ENCODE measurements at places on chromosomes 11 and 22. TPM values are rescaled to one million over a fixed set of nuclear protein-coding genes. Genes with fewer than 3 reads are reported as not detected.

MUC5AC gene
- not detected for total RNA-seq

RELT gene
- total RNA-seq: 3.2 TPM

DNA sequence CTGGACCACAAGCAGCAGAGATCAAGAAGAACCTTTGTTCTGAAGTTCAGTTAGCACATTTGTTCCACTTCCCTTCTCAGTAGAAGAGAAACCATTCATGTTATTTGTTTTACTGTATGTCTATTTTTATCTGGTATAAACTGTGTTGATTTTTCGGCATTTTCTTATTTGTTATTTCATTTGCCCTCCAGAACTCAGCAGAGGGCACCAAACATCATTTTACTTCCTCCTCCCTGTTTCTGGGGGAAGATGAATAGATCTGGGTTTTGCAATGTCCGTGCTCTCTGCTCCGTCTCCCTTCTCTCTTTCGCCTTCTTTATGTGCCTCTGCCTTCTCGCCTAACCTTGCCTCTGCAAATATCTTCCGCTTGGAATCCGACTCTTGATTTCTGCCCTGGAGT, 366.9 kb downstream of the NTM start:
- no peak for DNase-seq

DNA sequence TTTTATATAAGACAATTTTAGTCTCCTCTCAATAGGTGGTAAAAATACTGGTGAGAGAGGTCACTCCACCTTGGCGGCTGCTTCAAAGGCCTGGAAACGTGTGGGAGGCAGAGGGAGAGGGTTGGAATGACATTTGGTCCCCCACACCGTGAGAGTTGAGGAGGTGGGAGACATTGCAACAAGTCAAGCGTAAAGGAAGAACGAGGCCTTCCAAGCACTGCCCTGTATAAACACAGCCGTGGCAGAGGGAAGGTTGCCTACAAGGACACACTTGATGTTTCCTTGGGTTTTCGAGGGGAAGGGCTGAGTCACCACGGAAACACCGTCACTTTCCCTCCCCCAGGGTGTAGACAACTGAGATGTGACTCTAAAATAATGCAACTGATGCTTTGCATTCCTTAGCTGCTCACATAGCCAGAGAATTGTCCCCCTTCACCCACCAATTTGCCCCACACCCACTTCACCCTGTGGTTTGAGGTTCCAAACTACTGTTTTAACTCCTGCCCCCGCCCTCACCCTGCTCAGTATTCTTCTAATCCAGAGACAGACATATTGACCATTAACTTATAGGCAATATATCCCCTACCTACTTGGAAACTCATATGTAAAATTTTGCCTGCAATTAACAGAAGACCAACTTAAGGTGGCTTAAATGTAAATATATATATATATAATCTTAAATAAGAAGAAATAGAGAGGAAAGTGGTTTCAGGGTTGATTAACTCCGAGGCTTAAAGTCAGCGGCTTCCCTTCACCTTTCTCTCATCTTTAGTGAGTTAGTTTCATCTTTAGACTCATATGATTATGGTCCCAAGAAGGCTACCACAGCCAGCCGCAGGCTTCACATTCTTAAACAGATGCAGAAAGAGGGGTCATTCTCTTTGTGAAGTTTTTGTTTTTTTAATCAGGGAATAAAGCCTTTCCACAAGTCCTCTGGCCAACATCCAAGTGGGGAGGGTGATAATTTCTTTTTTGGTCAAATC, 54.1 kb upstream of the BDNF start:
- DNase-seq: no peak

GRCh38 chr22:23862103-23862502, 4.4 kb downstream of the SLC2A11 start:
- DNase-seq: peak; percentile 46

GRCh38 chr11:79414644-79415317, 26.0 kb downstream of the TENM4 start:
- DNase-seq: peak; percentile 64

DNA sequence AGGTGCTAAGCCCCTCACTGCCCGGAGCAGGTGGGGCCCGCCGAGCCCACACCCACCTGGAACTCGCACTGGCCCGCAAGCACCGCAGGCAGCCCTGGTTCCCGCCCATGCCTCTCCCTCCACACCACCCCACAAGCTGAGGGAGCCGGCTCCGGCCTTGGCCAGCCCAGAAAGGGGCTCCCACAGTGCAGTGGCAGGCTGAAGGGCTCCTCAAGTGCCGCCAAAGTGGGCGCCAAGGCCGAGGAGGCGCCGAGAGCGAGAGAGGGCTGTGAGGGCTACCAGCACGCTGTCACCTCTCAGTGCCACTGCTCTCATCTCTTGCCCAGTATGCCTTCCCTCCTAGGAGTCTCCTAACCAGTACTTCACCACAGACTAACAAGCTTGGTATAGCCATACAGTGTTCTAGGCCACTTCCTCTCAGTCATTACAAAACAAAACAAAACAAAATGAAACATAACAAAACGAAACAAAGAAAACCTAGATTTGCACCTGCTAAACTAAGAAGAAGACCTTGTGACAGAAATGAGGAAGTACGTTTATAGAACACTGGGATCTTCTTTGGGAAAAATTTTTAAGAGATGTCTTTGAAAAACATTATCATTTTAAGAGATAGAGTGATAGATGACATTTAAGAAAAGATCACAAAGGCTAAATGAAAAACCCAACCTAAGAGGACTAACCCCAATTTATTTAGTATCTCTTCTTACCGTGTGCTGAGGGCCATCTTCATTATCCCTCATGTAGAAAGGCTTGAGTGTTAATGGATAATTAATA, 47.7 kb upstream of the GAB2 start:
- no peak for DNase-seq

Measured in MG63 (cell line).